ENCODE measurements at places on chromosomes 4 and X.

- DNase-seq: no peak
Observed at GRCh38 chr4:23774909-23775308, 114.9 kb downstream of the PPARGC1A start.

DNA sequence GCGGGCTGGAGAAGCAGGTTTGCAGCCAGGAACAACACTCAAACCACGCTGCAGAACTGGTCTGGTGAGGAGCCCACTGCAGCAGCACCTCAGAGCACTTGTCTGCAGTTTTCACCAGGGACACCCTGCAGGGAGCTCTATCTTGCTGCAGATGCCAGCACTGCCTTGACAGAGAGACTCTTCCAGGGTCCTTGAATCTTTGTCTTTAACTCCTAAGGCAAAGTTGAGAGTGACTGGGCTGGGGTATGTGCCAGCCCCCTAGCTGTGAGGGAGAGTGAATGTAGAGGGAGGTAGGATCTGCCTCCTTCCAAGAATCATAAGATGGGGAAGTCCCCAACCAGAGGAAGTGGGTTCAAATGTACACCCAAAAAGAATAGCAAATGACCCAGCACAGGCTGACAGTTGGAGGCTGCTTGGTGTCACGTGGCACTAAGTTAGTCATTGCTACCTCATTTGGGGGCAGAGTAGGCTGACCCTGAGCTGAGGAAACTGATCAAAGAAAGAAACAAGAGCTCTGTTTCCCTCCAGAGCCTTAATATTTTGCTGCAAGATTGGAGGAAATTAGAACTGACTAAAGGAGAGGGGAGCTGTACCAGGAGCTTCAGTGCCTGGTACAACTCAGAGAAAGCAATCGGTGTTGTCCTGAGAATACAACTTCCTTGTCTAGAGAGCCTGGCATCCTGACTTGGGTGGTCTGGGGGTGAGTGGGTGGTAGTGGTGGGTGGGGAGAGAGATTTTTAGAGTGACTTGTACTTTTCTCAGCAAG is 28.2 kb upstream of the HUWE1 start:
- no peak for DNase-seq

GRCh38 chr4:123554801-123555232 is 158.2 kb downstream of the SPRY1 start:
- no peak for DNase-seq

DNA sequence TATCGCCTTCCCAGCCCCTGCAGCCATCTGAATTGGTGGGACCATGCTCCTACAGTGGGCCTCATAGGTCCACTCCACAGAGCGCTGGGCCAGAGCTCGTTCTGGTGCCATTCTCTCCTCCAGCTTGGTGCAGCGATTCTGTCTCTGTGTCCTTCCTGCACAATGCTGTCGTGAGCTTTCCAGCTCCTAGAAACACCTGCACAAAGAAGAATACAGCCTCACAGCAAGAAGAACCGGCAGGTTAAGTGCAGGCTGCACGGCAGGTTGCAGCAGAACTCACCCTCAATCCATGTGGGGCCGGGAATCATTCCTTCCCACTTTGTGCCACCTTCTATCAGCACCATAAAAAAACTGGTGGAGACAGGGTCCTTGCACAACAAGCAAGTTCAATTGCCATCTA is 101.2 kb upstream of the ENPP6 start:
- no peak for DNase-seq

GRCh38 chr4:153428941-153429475 is 37.2 kb upstream of the TMEM131L start:
- no peak for DNase-seq
